ENCODE measurements at places on chromosomes 7 and 10. TPM values are rescaled to one million over a fixed set of nuclear protein-coding genes. Genes with fewer than 3 reads are reported as not detected.

The EEPD1 gene
- 1.3 TPM for total RNA-seq

The CHAT gene
- not detected for total RNA-seq

DNA sequence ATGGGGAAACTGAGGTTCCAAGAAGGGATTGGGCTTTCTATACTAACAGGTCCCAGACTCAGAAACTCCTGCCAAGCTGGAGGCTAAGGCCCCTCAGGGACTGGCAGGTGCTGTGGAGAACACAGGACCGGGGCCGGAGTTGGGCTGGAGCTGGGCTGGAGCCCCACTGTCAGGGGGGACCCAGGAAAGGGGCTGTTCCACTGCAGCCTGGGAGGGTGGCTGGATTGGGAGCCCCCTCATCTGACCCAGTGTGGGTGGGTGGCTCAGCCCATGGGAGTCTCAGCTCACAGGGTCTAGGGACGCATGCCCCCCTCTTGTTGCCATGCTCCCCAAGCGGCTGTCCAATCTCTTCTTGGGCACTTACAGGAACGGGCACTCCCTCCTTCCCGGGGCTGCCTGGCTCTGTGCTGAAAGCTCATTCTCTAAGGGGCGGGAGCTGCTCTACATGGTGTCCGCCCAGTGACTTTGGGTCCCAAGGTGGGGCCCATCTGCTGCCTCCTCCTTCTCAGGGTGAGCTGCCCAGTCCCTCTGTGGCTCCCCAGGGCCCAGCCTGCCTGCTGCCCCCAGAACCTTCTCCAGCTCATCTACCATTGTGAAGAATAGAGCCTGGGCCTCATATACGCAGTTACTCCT is 126.5 kb downstream of the MYL10 start:
- no peak for DNase-seq

- DNase-seq = no peak
These were observed 92.3 kb upstream of the PRPS1L1 start for GRCh38 chr7:18119985-18120384.

GRCh38 chr7:30867483-30867882 is 44.2 kb upstream of the AQP1 start:
- no peak for DNase-seq

- DNase-seq = no peak
These were observed 29.5 kb downstream of the PLEKHA8 start for GRCh38 chr7:30057741-30058140.

DNA sequence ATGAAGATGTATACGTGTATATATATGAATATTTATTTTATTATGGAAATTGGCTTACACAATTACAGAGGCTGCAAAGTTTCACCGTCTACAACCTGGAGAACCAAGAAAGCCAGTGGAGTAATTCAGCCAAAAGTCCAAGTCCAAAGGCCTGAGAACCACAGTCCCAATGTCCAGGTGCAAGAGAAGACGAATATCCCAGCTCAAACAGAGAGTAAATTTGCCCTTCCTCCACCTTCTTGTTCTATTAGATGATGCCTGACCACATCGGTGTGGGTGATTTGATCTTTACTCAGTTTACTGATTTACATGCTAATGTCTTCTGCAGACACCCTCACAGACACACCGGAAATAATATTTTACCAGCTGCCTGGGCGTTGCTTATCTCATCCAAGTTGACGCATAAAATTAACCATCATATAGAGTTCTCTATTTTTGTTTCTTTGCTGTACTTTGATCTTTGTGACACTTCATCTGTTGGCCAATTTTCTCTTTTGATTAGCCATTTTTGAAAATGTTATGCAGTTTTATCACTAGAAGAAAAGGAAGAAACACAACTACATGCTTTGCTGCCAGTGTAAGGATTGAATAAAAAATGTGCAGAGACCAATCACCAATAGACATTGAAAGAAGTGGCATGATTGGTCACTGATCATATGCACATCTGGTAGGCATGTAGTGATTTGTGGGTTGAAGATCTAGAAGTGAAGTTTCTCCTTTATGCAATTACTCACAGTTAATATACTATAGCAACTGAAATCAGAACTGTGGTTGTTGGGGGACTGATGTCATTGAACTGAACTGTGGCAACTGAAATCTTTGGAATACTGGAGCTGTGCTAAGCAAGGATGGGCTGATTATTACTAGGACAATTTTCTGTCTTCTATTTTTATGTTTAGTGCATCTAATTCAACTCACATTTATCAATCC is 68.5 kb downstream of the EPDR1 start:
- DNase-seq = no peak

DNA sequence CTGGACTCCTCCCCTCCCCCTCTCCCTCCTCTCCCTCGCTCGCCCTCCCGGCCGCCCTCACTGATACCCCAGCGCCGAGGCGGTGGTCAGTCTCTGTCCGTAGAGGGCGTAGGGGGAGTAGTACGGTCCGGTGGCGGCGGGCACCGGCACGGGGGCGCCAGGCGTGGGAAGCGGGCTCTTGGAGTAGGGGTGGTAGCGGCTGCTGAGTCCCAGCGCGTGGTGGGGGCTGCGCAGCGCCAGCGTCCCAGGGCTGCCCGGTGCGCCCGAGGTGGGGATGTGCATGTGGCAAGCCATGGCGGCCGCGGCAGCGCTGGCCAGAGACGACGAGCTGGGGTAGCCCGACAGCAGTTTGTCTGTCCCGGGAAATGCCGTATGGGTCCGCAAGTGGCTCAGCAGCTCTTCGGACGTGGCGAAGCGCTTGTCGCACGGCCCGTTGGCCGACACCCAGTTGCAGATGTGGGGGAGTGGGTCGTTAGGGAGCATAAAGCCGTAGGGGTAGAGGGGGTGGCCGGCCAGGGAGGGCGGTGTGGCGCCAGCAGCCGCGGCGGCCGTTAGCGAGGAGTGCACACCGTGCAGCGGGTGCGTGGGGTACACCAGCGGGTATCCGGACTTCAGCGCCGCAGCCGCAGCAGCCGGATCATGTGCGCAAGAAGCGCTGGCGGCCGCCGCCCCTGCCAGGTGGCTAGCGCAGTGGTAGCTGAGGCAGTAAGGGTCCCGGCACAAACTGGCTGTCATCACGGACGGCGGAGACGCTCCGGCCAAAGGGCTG is 2.7 kb downstream of the ZNF503 start:
- no peak for DNase-seq

GRCh38 chr10:59075576-59075975 is 100.9 kb upstream of the PHYHIPL start:
- DNase-seq = no peak

GRCh38 chr10:106446920-106447319 is 717.6 kb downstream of the SORCS1 start:
- no peak for DNase-seq

- no peak for DNase-seq
These were observed 150.4 kb downstream of the CXCL12 start for GRCh38 chr10:44234483-44234875.

GRCh38 chr7:73749931-73750776 is 11.6 kb upstream of the ABHD11 start:
- no peak for DNase-seq

The IKZF1 gene
- 260 TPM for total RNA-seq

The HBP1 gene
- total RNA-seq = 17.8 TPM

GRCh38 chr7:36605261-36606051 is 118.8 kb downstream of the AOAH start:
- no peak for DNase-seq

The C1QL3 gene
- total RNA-seq = not detected

- no peak for DNase-seq
These were observed 1.9 kb downstream of the USP6NL start for GRCh38 chr10:11609492-11610093.

- DNase-seq = peak; percentile 44
These were observed 128.5 kb downstream of the WDR11 start for GRCh38 chr10:120979435-120980278.

The HKDC1 gene
- 0.30 TPM for total RNA-seq

The ACTL6B gene
- total RNA-seq = not detected

GRCh38 chr7:21318916-21319270 is 109.0 kb upstream of the SP4 start:
- DNase-seq = no peak

DNA sequence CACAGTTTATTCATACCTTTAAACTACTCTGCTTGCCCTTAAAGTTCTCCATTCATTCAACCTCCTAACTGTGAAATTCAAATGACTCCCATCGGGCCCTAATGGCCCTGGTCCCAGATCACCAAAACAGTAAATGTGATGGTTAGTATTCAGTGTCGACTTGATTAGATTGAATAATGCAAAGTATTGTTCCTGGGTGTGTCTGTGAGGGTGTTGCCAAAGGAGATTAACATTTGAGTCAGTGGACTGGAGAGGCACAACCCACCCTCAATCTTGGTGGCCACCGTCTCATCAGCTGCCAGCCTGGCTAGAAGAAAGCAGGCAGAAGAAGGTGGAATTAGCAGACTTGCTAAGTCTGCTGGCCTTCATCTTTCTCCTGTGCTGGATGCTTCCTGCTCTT is 80.1 kb upstream of the PLXNA4 start:
- no peak for DNase-seq

DNA sequence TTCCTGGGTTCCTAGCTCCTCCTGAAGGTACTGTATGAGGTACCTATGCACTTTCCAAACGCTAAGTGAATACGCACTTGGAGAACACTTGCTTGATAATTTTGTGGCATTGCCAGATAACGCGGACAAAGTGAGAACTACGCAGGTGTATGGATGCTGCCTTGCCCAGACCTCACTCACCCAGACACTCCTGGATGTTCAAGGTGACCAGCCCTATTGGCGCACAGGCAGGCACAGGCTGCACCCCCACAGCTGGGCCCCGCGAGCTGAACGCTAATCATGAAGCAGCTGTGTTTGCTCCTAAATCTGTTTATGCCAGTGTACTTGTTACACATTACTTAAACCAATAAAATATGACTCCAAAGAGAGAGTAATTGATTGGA is 27.3 kb downstream of the DIP2C start:
- no peak for DNase-seq

The RELN gene
- not detected for total RNA-seq

DNA sequence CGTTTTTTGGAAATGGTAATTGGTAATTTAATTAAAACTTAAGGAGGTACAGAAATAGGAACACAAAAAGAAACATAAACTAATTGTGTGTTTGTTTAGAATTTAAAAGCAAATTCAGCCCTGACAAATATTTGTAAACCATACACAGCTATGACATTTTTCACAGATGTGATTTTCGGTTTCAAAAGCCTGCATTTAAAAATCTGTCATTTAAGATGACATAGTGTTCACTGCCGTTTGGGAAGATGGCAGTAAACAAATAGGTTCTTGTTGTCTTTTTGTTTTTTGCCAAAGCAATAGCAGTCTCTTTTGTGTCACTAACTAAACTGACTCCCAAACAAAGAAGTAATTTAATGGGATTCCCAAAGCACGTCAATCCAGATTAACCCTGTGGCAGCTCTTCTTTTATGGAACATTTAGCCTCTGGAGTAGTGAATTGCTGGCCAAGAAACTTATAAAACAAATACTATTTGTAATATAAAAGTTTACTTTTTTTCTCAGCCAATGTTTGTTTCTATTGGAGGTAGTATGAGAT is 697.6 kb downstream of the PHTF2 start:
- DNase-seq = no peak

DNA sequence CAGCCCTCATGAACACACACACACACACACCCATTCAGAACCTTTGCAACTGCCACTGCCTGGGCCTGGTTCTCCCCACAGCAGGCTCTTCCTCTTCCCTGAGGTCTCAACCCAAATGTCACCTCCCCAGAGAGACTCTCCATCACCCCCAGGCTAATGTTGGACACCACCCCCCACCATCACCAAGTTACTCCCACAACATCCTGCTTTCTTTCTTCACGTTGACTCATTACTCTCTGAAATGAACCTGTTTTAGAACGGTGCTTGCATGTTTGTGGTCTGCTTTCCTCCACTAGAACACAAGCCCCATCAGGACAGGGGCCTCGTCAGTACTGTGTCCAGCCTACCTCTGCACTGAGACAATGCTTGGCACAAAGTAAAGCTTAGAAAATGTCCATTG is 16.0 kb downstream of the AFAP1L2 start:
- DNase-seq = peak; percentile 29

GRCh38 chr10:52228556-52228955 is 85.5 kb upstream of the DKK1 start:
- no peak for DNase-seq

The CALHM3 gene
- total RNA-seq = not detected

The ANKRD1 gene
- total RNA-seq = not detected

DNA sequence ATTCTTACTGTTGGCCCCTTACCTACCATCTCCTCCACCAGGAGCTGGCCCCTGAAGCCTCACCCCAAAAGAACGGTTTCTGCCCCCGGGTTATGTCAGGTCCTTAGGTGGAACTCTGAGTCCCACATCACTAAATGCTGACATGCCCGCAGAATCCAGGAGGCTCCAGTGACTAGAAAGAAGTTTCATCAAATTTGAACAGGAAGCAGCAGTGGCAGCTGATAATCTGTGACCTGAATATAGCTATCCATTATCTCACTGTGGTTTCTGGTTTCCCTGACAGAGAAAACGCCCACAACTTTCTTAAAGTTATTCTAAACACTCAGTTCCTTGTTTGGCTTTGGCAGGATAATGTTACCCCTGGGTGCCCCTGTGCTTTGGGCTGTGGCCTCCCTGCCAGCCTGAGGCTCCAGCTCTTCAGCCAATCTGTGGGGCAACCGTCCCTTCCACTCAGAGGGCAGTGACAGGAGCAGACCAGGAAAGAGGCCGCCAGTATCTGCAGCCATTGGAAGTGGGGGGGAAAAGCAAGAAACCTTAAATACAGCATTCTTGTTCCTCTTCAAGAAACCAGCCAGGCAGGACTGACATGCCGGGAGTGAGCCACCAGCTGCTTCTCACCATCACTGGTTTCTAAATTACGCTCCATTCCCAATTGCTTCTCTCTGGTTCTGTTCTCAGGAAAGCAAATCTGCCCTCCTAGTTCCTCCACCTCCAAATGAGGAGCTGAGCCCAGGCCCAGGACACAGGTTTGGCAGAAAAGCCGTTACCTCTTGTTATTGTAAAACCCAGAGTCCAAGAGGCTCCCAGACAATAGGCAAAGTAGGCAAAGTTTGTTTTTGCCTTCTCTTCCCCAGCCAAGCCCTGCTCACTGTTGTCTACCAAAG is 41.2 kb upstream of the VCL start:
- DNase-seq = peak; percentile 44

- no peak for DNase-seq
These were observed 34.3 kb downstream of the HTRA1 start for GRCh38 chr10:122495406-122496340.

The TRIM4 gene
- 23.9 TPM for total RNA-seq

GRCh38 chr10:128751284-128751683 is 625.1 kb upstream of the MKI67 start:
- no peak for DNase-seq

- DNase-seq = no peak
These were observed 91.8 kb upstream of the KMT2C start for GRCh38 chr7:152527610-152528032.

- no peak for DNase-seq
These were observed 2.9 kb upstream of the IFRD1 start for GRCh38 chr7:112447406-112447805.

The TMEM248 gene
- 70.5 TPM for total RNA-seq

- peak; percentile 19 for DNase-seq
These were observed 204.6 kb downstream of the HDAC9 start for GRCh38 chr7:18700147-18700546.

The HOXA6 gene
- not detected for total RNA-seq

- DNase-seq = peak; percentile 68
These were observed 579 bp downstream of the RBM33 start for GRCh38 chr7:155644971-155645509.

The C10orf62 gene
- total RNA-seq = not detected

All from activated CD4-positive, alpha-beta T cell treated with anti-CD3 and anti-CD28 coated beads for 36 hours (primary cell).